ENCODE measurements at places on chromosomes 11 and 22.

DNA sequence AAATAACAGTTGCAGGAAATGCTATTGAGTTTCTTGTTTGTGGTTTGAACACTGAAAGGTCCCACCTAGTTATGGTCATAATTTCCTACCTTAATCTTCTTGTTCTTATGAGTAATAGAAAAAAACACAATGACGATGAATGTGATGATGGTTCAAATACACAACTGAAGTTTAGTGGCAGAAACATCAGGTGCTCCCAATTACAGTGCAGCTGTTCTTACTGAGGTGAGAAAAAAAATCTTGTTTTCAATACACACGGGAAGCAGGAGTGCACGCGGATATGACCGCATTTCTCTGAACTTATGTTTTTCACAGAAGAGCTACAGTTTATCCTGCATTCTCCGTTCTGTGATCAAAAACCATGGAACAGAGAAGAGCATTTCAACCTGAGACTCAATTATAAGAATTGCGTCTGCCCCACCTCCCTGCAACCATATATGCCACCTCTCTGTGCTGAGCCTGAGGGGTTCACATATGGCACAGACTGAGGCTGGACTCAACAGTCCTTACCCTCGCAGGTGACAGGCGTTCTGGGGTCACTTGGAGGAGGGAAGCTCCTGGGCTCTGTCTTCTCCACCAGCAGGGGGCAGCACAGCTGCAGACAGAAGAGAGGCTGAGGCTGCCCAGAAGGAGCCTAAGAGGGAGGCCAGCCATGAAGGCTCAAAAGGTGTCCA, 99.7 kb upstream of the IGLL5 start:
- DNase-seq, result peak; percentile 36

DNA sequence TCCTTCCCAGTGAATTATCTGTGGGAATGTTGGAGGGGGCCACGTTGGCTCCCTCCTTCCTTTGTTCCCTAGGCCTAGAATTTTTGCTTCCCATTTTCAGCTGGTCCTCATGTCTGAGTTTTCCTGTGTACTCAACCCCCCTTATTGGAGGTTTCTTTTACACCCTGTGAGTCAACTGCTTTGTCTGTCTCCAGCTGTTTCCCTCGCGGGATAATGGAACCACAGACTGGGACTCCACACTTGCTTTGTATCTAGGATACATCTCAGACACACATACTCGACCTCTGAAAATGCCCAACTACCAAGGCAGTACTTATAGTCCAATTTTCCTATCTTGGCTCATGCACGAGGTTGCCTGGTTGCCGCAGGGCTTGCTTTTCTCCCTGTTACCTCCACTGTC, 352.7 kb upstream of the MPPED2 start:
- DNase-seq, result no peak

DNA sequence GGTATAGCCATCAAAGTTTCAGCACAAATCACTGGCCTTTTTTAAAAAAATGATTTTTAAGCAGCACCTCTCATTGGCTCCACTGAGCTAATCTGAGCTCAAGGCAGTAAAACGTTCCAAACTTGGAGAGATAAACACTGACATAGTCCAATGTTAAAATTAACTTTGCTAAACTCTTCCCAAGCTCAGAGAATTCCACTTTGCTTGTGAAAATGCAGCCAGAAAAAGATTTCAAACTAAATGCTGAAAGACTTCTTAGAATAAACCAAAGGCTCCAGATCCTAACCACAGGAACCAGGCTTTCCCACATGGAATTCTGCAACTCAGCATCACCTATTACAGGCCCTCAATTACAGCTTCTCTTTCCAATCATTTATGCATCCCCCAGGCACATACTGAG, 84.7 kb upstream of the GDPD4 start:
- DNase-seq, result no peak

GRCh38 chr22:24303007-24303406, 32.4 kb downstream of the SPECC1L start:
- no peak for DNase-seq

- no peak for DNase-seq
Measured at GRCh38 chr11:103749158-103749557, 287.3 kb upstream of the DDI1 start.

GRCh38 chr11:78381865-78382264, 35.8 kb downstream of the GAB2 start:
- DNase-seq, result no peak

DNA sequence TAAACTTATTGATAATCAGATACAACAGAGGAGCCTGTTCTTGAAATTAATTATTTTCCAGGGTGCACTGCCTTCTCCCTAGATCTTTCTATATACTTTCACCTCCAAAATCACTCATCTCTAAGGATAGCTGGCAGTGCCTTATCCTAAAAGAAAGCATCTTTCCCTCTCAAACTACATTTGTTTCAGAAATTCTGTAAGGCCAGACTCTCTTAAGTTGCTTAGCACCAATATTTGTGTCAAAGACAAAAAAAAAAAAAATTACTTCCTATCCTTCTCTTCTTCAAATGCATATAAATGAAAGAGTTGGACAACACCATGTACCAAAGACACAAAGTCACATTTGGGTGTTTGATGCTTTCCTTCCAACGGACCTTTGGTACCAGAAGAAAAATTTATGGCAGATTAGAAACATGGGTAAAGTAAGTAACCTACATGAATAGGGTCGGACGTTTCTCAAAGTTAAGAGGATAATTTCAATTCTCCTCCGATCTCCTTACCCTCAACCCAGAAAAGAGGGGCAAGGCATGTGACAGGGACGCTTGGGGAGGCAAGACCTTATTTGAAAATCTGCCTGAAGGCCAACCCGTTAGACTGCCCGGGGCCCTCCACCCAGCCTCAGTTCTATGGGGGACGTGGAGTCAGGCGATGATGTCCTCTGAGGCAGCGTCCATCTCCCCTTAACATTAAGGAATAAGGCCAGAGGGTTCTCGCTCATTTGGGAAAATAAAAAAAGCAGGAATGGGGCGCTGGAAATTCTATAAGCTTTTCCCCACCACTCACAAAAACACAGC, 66.3 kb downstream of the ETS1 start:
- DNase-seq, result no peak

GRCh38 chr11:29255401-29255800, 761.4 kb downstream of the KCNA4 start:
- DNase-seq, result no peak

DNA sequence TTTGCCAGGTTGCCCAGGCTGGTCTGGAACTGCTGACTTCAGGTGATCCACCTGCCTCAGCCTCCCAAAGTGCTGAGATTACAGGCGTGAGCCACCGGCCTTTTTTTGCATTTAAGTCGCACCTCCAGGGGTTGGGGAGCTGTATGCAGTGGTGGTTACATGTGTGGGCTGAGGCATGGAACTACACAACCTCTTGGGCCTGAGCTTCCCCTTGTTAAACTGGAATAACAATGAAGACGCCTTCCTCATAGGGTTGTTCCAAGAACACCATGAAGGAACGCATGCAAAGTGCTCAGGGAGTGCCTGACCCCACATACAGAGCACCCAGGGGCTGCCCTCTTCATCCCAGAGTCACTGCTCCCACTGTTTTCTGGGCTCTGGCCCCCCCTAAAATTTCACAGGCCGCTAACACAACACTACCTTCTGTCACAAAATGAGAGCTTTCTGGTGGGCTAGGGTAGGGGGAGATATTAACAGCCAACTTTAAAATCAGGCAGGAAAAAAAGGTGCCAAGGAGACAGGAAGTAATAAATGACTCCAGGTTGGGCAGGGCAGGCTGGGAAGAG, 1.3 kb upstream of the FAM118A start:
- DNase-seq, result no peak

DNA sequence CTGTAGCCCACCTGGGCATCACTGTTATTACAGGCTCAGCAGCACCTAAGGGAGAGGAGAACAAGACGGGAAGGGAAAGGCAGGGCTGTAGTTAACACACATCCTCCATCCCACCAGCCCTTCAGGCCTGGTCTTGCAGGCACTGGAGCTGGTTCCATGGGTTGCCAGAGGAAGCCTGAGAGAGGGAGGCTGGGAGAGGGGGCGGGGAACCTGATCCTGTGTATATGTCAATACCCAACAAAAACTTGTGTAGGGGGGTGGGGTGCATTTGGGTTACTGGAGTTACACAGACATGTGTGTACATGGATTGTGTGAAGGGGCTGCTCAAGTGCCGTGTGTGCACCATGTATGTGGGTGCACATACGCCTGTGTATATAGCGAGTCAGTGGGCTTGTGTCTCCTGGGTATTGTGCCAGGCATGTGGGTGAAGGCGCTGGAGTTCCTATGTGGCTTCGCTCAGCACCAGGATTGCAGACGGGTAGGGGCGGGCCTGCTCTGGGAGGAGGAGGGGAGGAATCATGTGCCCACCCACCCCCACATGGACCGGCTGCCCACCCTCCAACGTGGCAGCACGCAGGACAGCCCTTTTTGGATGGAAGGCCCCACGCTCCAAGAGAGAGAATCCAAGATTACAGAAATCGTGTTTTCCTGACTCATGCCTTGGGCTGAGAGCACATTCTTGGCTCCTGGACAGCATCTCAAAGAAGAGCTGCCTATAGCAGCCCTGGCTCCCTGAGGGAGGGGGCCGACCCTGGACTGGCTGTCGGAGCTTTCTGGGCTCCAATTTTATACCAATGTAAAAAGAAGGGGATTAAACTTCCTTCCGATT, 4.2 kb upstream of the SERPINH1 start:
- peak; percentile 88 for DNase-seq

GRCh38 chr11:80596291-80596810, 1155.5 kb upstream of the TENM4 start:
- DNase-seq, result no peak

DNA sequence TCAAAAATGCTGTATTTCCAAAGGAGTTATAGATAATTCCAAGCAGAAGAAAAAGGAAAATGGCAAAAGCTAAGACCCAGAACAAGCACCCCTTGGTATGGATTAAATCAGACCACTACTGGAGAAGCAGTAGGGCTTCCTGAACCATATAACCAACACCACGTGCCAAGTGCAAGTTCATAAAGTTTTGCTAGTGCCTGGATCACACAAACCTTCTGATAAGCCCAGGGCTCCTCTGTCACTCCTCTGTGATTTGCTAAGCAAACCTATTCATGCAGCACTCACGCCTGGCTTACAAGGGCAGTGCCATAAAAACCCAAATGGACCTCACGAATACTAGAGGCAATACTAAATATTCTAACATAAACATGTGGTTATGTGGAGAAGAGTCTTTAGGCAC, 13.3 kb downstream of the LARGE1 start:
- DNase-seq, result no peak

DNA sequence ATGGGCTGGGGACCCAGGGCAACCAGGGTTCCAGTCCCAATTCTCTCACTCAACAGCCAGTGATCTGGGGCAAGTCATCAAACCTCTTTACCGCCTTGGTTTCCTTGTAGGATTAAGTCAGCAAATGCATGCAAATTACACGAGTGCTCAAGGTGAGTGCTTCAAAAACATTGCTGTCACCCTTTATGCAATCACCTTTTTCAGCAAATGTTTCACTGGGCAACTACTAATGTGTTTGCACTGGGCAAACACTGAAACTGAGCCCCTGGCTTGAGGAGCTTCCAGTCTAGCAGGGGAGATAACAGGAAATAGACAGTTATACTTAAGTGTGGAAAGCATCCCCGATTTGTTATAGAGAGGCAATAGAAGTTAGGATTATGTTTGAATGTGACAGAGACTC, 37.7 kb upstream of the DMC1 start:
- no peak for DNase-seq

- DNase-seq, result no peak
Measured at GRCh38 chr11:114074546-114075343, 15.2 kb downstream of the ZBTB16 start.

- DNase-seq, result peak; percentile 50
Measured at GRCh38 chr11:13261591-13262061, 16.0 kb upstream of the BMAL1 start.

DNA sequence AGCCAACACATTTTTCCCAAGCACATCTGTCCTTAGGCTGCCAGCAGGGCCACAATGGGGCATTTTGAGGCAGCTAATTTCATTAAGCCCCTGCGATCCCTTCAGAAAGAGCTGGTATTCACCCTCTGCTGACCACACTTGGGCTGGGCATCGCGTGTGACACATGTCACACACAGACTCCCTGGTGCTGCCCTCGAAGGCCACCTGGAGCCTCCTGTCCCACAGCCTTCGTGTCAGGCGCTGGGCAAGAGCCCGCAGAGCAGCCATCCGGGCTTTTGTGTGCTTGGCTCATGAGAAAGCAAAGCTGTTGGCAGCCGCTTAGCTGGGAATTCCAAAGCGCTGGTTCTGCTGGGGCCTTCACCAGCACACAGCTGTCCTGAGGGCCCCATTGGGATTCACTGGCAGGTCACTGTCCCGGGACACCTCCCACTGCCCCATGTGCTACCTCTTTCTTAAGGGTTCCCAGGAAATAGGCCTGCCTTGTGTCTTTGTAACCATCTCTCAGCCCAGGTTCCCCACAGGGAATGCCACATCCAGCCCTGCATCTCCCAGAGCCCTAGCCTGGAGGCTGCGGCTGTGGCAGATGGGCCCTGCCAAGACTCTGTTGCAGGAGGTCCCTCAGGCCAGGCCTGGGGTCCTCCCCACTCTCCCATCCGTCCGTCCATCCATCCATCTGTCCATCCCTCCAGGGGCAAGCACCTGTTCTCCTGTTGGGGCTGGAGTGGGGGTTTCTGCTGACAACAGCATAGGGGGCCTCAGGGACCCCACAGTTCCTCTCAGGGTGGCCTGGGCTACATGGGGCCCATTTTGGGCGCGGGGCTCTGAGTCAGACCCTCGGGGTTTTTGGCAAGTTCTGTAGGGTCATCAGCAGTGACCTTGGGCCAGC, 4.9 kb downstream of the CLDN5 start:
- no peak for DNase-seq

GRCh38 chr11:118015385-118015841, 29.2 kb downstream of the IL10RA start:
- DNase-seq, result no peak

GRCh38 chr11:63560506-63561180, 2.5 kb downstream of the PLAAT2 start:
- no peak for DNase-seq

GRCh38 chr22:47839595-47840227, 1077.3 kb downstream of the TBC1D22A start:
- DNase-seq, result no peak

DNA sequence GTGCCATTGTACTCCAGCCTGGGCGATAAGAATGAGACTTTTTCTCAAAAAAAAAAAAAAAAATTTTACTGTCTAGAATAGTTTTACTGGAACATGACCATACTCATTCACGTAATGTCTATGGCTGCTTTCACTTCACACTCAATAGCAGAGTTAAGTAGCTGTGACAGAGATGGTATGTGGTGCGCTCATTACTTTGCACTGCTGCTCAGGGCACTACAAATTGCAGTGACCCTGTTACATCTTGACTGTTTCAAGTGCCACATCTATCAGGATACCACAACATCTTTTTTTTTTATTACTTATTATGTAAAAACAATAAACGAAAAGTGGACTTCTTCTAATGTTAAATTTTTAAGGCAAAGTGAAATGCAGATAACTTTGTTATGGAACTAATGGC, 110.3 kb downstream of the ARHGAP20 start:
- no peak for DNase-seq

- no peak for DNase-seq
Measured at GRCh38 chr22:48513929-48514328, 1313.7 kb downstream of the BRD1 start.

Measured in hepatic stellate cell (primary cell).